ENCODE measurements at places on chromosomes 16 and 17.
A peak's percentile ranks its signal among the peaks of the same experiment; 100 is the strongest.

DNA sequence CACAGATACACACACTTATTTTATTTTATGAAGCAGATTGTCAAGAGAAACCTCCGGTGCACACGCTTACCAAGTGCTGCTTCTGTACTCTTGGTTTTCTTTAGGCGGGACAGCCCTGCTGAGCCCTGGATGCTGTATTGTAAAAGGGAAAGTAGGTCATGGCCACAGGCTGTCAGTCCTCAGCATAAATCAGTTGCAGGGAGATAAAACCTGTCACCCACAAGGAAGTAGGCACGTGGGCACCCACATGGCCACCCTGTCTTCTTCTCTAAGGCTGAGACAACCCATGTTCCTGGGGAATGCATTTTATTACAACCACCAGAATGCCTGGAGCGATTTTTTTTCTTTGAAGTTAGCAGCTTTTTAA lies 59.3 kb downstream of the ASIC2 start:
- no peak for DNase-seq

GRCh38 chr16:30063893-30064728 lies 1.4 kb upstream of the ALDOA start:
- DNase-seq: peak; percentile 78

DNA sequence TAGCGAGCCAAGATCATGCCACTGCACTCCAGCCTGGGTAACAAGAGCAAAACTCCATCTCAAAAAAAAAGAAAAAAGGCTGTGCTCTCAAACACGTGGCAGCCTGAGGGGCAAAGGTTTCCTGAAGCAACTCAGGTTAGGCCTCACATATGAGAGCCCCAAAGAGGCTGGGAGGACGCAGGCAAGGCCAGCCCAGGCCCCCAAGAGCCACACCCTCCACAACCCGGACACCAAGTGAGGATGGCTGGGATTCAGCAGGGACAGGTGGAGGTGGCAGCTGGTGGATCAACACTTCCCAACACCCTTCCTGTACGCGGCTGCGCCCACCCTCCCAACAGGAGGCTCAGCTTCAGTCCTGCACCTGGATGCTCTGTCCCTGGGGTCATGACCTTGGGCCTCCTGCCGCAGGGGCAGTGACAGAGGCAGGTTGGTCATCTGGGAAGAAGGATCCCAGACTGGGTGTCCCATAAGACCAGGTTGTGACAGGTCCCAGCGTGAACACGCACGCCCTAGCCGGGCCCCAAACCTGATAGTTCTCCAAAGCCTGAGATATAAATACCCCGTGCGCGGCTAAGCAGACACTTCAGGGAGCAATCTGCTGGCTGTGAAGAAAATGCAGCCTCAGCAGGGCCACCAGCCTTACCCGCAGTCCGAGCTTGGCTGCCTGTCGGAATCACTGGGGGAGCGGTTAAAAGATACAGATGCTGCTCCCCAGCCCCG lies 78.1 kb downstream of the TIMM22 start:
- DNase-seq: no peak

GRCh38 chr17:71023249-71024030 lies 854.1 kb downstream of the KCNJ2 start:
- peak; percentile 67 for DNase-seq

GRCh38 chr16:50652836-50653425 lies 28.2 kb downstream of the SNX20 start:
- DNase-seq: no peak

GRCh38 chr17:9189870-9190269 lies 168.6 kb downstream of the NTN1 start:
- no peak for DNase-seq

- DNase-seq: no peak
These were observed 75.0 kb downstream of the GPRC5B start for GRCh38 chr16:19809693-19810092.

DNA sequence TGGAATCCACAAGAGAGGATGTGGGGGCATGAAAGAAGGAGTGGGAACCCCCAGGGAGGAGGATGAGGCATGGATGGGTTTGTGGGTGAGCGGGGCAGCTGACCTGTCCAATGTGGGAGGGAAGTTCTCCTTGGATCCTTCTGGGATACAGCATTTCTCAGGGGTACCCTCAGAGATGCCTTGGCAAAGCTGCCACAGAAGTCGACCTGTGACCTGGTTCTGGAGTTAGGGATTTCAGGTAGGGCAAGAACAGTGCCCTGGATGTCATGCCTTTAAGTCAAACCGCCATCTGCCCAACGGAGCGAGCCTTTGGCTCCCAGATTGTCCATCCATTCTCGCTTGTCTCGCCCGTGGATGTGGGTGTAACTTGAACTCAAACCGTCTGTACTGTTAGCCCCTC lies 30.0 kb downstream of the WSCD1 start:
- no peak for DNase-seq

GRCh38 chr16:73196670-73197069 lies 148.7 kb upstream of the ZFHX3 start:
- DNase-seq: peak; percentile 40

DNA sequence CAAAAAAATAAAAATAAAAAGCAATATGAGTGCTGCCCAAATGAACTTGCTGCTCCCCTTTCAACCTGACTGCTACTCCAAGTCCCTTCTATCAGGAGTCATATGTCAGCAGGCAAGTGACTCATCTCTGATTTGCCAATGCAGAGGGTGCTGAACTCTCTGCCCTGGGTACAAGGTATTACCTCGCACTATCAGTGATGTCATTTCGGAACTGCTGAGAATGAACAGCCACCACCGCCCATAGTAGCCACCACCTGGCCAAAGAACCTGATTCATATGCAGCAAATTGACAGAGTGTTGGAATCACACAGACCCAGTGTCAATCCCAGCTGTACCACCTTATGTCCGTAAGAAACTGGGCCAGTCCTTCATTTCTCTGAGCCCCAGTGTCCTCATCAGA lies 31.2 kb downstream of the LYRM9 start:
- no peak for DNase-seq

GRCh38 chr16:75096656-75097055 lies 19.9 kb downstream of the LDHD start:
- DNase-seq: no peak

DNA sequence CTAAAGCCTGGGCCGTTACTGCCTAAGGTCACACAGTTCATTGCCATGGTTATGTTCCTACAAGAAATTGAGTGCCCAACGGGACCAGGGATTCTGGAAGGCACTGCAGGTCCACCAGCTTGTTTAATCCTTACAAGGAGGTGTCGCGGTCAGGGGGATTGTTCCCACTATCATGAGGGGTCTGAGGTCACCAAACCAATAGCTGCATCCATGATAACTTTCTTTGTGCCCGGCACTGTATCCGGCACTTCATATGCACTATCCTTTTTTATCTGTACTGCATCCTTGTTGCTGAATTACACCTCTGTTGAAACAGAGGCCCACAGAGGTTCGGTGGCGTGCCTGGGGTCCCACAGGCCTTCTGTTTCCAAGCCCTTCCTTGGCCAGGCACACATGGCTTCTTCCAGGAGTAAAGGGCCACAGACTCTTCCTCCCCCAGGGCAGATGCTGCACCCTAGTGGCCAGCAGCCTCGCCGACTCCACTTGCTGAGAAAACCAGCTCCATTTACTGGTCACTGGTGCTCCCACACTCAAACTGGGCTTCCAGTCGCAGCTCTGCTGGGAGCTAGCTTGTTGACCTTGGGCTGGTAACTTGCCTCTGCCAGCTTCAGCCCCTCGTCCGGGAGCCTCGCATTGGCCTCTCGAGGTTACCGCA lies 82.0 kb upstream of the PLCG2 start:
- no peak for DNase-seq

GRCh38 chr16:23216658-23217246 lies 34.2 kb downstream of the SCNN1G start:
- no peak for DNase-seq

DNA sequence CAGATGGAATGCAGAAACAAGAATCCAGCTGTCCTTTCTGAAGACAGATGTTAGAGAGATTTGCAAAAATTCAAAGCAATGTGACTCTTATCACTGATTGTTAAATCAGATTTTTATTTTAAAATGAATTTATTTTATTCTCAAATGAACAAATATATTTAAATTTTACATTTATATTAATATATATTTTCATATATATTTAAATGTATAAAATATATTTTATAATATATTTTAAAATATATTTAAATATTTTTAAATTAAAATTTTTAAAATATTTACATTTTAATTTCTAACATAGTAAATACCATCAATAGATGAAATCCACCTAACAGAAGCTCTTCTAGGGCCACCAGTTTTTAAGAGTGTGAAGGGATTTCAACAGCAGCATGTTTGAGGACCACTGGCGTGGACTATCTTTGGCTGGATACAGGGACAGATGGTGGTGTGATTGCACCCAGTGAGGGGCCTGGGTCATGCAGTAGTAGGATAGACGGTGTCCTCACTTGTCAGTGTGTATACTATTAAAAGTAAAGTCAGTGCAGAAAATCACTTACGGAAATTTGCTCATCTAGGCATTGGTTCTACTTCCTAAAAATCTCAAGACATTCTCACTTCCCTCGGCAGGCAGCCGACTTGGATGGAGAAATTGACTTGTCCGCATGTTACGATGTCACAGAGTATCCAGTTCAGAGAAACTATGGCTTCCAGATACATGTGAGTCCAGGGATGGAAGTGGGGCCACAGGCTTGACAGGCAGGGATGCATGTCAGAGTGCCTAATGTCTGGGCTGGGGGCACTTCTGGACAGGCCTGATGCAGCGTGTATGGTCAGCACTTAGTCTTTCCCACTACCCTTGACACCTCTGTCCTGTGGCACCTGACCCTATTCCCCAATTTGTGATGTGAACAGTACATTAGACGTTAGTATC lies 56.3 kb downstream of the PLD6 start:
- no peak for DNase-seq

DNA sequence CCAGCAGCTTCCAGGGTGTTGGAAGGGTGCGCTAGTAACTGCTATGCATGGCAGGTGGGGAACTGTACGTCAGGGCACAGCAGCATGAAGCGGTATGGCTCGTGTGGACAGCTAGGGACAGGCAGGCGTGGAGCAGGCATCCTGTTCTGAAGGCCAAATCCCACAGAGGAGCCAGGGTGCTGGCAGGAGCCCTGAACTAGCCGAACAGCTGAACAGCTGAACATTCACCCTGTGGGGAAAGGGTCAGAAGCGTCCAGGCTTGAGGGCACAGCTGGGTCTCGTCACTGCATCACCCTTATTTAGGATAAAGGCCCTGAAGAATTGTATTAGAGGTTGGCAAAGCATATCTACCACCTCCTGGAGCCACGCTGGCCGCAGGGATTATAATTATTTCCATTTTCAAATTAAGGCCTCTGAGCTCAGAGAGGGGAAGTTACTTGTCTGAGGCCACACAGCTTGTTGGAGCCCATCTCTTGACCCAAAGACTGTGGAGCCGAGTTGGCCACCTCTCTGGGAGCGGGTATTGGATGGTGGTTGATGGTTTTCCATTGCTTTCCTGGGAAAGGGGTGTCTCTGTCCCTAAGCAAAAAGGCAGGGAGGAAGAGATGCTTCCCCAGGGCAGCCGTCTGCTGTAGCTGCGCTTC lies 3.3 kb upstream of the STH start:
- DNase-seq: no peak

GRCh38 chr16:81686391-81687130 lies 92.5 kb upstream of the PLCG2 start:
- DNase-seq: no peak

- DNase-seq: peak; percentile 83
These were observed at the start of gene LIMD2 for GRCh38 chr17:63699638-63700527. Gene LIMD2, minus strand, starts transcription at chr17:63700125. Its CDS starts 827 bp downstream, at chr17:63699298.

DNA sequence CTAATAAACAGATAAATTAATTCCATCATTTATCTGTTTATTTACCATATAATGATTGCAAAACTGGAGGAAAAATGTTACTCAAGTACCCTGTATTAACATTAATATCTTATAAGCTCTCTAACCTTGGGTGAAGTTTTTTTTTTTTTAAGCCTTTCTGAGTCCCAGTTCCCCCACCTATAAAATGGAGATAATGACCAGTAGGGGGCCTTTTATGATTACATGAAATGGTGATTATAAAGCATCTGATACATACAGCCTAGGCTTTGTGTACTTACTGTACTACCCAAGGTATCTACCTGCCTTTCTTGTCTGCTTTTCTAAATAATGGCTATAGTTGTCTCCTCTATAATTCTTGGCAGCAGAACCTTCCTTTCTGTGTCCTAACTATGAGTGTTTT lies 22.6 kb downstream of the LRRC36 start:
- DNase-seq: no peak

GRCh38 chr17:38912221-38912813 lies 13.1 kb upstream of the LASP1NB start:
- no peak for DNase-seq

- DNase-seq: peak; percentile 96
These were observed 79.9 kb downstream of the GPRC5B start for GRCh38 chr16:19804538-19805323.

DNA sequence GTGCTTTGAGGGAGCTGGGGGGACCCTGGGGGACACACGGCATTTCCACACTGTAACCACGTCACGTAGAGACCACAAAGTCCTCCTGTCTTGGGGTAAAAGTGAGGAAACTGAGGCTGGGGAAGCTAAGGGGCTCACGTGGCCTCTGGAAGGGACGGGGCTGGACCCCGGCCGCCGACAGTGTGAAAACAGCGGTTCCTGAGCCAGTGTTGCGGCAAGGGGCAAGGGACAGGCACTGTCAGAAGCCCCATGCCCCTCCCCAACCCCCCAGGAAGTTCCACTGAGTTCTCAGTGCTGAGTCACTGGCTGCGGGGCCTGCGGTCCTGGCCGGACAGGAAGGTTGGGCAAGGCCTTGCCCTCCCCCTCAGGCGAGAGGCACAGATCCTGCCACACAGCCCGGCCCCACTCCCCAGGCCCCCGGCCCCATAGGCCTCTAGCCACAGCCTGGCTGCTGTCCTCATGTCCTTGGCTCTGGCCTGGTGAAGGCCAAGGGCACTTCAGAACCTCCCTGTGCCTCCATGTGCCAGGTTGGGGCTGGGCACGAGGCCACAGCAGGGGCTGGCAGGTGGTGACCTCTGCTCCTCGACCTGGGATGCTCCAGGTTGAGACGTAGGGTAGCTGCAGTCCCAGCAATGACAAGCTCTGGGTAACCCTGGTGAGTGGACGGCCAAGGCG lies 5.0 kb upstream of the CCDC57 start:
- no peak for DNase-seq

DNA sequence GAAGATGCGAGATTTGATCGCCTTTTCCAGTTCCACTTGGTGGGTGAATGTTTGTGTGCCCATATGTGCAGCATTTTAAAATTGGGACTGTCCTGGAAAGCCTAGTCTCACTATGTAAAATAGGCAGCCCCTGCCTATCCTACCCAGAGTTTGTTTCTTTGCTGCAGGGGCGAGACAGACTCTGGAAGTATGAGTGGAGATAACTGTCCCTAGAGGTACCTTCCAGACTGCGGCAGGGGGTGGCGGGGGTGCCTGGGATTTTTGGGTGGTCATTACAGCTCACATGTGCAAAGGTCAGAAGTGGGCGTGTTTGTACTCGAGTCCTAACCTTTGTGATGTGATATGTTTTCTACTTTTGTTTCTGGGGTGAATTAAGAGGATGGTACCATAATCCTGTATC lies 36.6 kb downstream of the MPRIP start:
- no peak for DNase-seq

DNA sequence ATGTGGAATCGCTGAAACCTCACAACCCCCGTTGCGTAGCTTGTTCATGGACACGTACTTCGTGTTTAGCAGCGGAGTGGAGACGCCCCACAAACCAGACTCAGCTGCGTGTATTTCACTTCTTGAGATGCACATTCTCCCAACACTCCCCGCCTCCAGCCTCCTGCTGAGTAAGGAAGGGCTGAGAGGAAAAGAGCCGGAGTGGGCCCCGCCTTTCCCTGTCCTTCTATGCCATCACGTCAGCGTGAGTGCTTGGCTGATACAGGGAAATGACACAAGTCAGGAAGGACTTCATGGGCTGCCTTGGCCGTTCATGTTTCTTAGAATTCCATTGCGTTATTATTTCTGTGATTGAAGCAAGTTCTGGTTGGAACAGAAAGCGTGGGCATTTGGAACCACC lies 68.6 kb upstream of the CBX4 start:
- DNase-seq: no peak

Data from COR-L47 (cell line).